ENCODE measurements at places on chromosomes 2 and 18. TPM values are rescaled to one million over a fixed set of nuclear protein-coding genes. Genes with fewer than 3 reads are reported as not detected.

Gene SERPINB4
- total RNA-seq, result 418 TPM

Gene ZNF24
- total RNA-seq, result 26.7 TPM

Gene WIPF1
- total RNA-seq, result 3.1 TPM

Gene CHRNG
- total RNA-seq, result not detected

Gene HOXD4
- 0.36 TPM for total RNA-seq

Gene SIX3
- not detected for total RNA-seq

Gene GAL3ST2
- not detected for total RNA-seq

Gene HOXD12
- total RNA-seq, result not detected

Gene FIGN
- 1.0 TPM for total RNA-seq

Gene NPHP1
- 0.84 TPM for total RNA-seq

Gene KCNG2
- 0.20 TPM for total RNA-seq

Gene SOX11
- not detected for total RNA-seq

Gene ACKR3
- 6.3 TPM for total RNA-seq

Gene SLC19A3
- 1.5 TPM for total RNA-seq

Gene EPB41L3
- total RNA-seq, result 16.3 TPM

Gene MOCOS
- 16.0 TPM for total RNA-seq

Gene ZNF385B
- 0.32 TPM for total RNA-seq

Gene CD8B2
- total RNA-seq, result not detected
